ENCODE measurements at places on chromosomes 2 and 18.

GRCh38 chr18:2890606-2891005, 43.8 kb downstream of the EMILIN2 start:
- no peak for DNase-seq

GRCh38 chr18:25875551-25876240, 214.7 kb downstream of the SS18 start:
- no peak for DNase-seq

- DNase-seq: no peak
These were observed 304.7 kb upstream of the HNMT start for GRCh38 chr2:137659616-137660015.

GRCh38 chr2:234993541-234993981, 41.7 kb downstream of the SH3BP4 start:
- DNase-seq: no peak

DNA sequence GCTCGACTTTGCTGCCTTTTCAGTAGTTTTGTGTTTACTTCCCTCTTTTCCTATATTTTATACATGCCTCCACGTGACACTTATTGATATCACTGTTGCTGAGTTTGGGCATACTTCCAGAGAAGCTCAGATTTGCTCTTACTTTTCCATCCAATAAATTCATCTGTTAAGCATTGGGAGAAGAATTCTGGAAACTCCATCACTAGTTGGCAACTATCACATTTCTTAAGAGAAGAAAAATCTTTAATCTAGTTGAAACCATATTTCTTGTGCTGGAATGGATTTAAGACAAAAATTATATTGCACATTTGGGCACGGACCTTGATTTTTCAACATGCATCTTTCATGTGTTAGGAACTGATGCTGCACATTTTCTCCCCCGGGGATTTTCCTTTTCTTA, 52.6 kb upstream of the CPO start:
- no peak for DNase-seq
